Panc1 (cell line): ENCODE measurements at places on chromosomes 11 and 22. TPM values are rescaled to one million over a fixed set of nuclear protein-coding genes. Genes with fewer than 3 reads are reported as not detected.

The CYTH4 gene
- 1.3 TPM for total RNA-seq

DNA sequence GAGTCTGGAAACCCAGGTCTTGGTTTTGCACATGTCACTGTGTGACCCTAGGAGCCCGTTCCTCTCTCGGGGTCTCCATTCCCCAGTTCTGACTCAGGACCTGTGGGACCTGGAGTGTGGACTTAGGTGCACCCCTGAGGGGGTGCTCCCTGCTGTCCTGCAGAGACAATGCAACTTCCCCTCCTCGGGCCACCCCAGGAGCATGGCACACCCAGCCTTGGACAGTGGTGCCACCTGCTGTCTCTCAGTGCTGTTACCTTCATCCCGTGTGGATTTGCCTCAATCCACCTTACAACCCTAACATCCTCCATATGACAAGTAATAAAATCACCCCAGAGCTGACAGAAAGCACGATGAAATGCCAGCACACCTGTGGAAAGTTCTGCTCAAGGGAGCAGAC, 27.5 kb upstream of the CRYBB3 start:
- 0 out of 2 replicates have a peak, but pooled peaks cover 4% of the 10 kb centered on the region for H3K4me1 ChIP-seq
- no peak overlapping the region for H3K27ac ChIP-seq
- no peak overlapping the region for H3K4me3 ChIP-seq
- no peaks in the 10 kb centered on the region; the same call in 1 of the 2 replicates for H3K36me3 ChIP-seq

DNA sequence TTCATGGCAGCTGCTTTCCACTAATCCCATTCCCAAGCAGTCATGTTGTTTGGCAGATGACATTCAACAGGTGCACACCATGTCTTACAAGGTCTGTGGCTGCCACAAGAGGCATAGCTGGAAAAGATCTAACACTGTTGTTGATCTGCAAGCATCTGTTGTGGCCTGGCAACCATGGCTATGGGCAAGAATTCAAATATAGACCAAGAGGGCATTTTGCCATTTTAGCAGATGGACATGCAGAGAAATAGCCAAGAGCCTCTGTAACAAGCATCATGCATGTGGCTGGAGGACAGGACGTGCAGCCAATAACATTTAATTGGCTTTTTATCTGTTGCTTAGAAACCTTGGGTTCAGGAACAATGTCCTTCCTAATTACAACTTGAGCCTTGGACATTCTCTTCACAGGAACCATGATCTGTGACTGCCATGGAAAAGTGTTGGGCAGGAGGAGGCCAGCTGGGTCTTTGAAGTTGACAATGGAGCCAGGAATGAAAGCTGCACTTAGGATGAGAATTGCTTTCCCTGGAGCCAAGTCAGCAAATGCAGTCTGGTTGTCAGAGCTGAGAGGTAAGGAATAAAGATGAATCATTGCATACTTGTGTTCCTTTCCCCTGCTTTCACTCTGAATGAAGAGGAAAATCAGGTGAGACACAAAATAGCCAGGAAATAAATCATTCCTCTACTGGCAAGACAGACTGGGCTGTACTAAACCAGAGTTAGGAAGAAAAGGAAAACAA, 113.6 kb upstream of the ANO5 start:
- no peaks in the 10 kb centered on the region for H3K4me1 ChIP-seq
- H3K36me3 ChIP-seq: no peaks in the 10 kb centered on the region
- DNase-seq: no peak
- no peak overlapping the region for H3K27ac ChIP-seq
- no peak overlapping the region for H3K4me3 ChIP-seq
- H3K27me3 ChIP-seq: no peaks in the 10 kb centered on the region

DNA sequence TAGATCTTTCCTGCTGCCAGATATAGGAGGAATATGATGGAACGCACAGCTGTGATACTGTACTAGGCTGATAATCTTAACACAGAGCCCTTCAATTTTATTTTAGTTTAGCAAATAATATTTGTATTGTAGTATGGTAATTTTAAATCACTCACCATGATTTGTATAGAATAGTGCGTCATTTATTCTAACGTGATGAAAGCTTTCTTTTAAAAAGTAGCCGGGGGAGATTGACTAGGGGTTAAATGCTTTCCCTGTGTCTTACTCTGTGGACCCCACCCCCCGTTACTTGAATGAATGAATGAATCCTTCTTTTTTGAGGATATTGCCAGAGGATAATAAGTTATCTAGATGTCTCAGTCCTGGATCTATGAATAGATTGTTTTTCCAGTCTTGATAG, 72.1 kb downstream of the CECR2 start:
- H3K4me3 ChIP-seq: no peak overlapping the region
- H3K36me3 ChIP-seq: no peaks in the 10 kb centered on the region
- no peaks in the 10 kb centered on the region for H3K27me3 ChIP-seq
- no peak overlapping the region for H3K27ac ChIP-seq

DNA sequence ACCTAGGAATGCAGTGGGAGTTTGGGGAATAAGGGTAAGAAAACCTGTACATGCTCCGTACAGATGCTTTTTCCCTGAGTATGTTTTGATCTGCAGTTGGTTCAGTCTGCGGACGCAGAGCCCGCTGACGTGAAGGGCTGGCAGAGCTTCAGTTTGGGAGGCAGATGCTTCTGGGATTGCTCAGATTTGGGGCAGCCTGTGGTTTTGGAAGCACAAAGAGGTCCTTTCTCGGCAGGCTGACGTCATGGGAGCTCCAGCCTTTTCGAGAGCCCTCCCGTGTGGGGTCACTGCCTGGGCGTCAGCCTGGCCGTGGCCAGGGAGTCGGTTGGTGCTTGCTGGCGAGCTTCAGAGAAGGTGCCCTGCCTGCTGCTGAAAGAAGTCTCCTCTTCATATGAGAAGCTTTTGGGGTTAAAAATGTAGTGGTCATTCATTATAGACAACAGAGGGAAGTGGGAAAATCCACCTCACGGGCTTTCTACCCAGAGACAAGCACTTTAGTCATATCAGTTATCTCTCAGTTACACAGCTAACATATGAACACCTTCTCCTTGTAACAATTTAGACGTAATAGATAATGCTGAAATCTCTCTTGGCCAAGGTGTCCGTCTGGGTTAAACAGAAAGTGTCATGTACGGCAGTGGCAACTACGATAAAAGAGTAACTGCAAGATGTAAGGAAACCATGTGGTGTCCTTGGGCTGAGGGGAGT, 26.8 kb downstream of the TPCN2 start:
- DNase-seq: no peak
- no peak overlapping the region for H3K4me3 ChIP-seq
- H3K27me3 ChIP-seq: no peaks in the 10 kb centered on the region
- H3K27ac ChIP-seq: no peak overlapping the region

The KRTAP5-10 gene
- not detected for total RNA-seq

- DNase-seq: no peak
- H3K27me3 ChIP-seq: no peaks in the 10 kb centered on the region
- no peaks in the 10 kb centered on the region; the same call in 1 of the 2 replicates for H3K4me1 ChIP-seq
- no peak overlapping the region for H3K4me3 ChIP-seq
- H3K27ac ChIP-seq: no peak overlapping the region
These were observed 96.1 kb downstream of the KIF18A start for GRCh38 chr11:28011813-28012212.

The SCO2 gene
- total RNA-seq: 14.2 TPM

DNA sequence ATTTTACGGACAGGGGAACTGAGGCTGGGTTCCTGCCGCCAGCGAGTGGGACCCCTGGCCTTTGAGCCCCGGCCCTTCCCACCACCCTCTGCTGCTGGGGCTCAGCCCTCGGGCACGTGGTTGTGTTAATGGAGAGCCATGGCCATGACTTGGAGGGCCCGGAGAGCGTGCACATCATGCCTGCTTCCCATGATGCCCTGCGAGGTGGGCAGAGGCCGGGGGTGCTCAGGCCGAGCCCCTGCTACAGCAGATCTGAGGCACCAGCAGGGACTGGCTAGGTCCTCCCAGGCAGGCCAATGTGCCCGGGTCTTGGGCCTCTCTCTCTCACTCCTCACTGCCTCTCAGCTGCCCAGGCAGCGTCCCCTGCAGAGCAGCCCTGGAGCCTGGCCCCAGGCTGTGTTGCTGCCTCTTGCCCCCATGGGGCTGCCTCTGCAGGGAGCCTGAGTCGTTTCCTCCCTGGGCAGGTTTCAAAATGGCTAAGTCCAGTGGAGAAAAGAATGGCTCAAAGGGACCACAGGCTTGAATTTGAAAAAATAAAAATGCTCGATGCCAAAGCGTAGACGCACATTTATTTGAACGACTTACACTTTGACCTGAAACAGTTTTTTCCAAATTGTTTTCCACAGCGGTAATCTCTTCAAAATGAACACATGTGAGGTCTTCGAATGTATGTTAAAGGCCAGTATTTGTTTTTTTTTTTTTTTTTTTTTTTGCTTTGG, 72.6 kb upstream of the CLDN5 start:
- H3K36me3 ChIP-seq: no peaks in the 10 kb centered on the region
- H3K27ac ChIP-seq: no peak overlapping the region
- no peaks in the 10 kb centered on the region for H3K27me3 ChIP-seq
- no peak for DNase-seq
- no peaks in the 10 kb centered on the region for H3K4me1 ChIP-seq
- H3K4me3 ChIP-seq: no peak overlapping the region

GRCh38 chr22:33023153-33023827, 34.9 kb downstream of the SYN3 start:
- H3K36me3 ChIP-seq: no peaks in the 10 kb centered on the region
- no peak overlapping the region for H3K4me3 ChIP-seq
- DNase-seq: no peak
- H3K27me3 ChIP-seq: no peaks in the 10 kb centered on the region; the same call in 1 of the 2 replicates
- no peaks in the 10 kb centered on the region for H3K4me1 ChIP-seq

DNA sequence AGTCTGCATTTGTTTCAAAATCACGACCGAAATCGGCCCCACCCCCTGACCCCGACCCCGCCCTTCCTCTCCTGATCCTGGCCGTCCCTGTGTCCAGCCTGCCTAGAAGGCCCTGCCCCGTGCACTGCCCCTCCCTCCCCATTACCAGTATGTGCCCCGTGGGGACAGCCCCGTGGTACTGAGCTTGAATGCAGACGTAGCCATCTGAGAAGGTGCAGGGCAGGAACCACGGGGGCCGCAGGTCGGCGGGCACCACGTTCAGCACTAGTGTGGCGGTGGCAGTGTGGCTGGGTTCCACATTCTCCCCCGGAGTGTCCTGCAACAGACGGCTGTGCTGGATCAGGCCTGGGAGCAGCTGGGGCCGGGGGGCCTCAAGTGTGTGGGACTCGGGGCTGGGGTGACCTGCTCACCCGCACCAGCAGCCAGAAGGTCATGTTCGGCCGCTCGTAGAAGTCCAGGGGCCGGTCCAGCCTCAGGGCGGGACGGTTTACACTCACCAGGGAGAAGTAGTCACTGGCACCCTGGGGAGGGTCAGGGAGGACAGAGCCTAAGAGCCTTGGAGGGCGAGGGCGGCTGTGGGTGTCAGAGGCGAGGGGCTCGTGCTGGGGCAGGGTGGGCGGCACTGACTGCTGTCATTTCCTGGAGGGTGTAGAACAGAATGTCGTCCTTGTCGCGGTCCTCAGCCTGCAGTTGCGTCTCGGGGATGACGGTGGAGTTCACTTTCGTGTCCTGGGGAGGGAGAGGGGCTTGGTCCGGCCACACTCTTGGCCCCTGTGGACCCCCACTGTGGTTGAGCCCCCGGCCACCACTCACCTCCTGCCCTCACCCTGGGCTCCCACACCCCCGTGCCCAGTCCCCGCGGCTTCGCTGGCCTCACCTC, 3.6 kb downstream of the CDHR5 start:
- H3K27ac ChIP-seq: no peak overlapping the region
- no peak for DNase-seq
- H3K4me3 ChIP-seq: no peak overlapping the region
- no peaks in the 10 kb centered on the region for H3K27me3 ChIP-seq
- no peaks in the 10 kb centered on the region for H3K36me3 ChIP-seq

The HBE1 gene
- 3.2 TPM for total RNA-seq

The BDNF gene
- 0.36 TPM for total RNA-seq

GRCh38 chr11:38156495-38157146, 1558.6 kb upstream of the RAG2 start:
- H3K27me3 ChIP-seq: no peaks in the 10 kb centered on the region
- DNase-seq: no peak
- H3K36me3 ChIP-seq: no peaks in the 10 kb centered on the region
- no peak overlapping the region for H3K4me3 ChIP-seq
- no peaks in the 10 kb centered on the region for H3K4me1 ChIP-seq

- no peak overlapping the region for H3K27ac ChIP-seq
- no peaks in the 10 kb centered on the region for H3K36me3 ChIP-seq
- no peaks in the 10 kb centered on the region for H3K27me3 ChIP-seq
- H3K4me1 ChIP-seq: no peaks in the 10 kb centered on the region
These were observed 80.7 kb downstream of the JRKL start for GRCh38 chr11:96470521-96470920.

GRCh38 chr11:128161436-128161835, 425.9 kb downstream of the ETS1 start:
- no peak overlapping the region for H3K4me3 ChIP-seq
- H3K27ac ChIP-seq: no peak overlapping the region
- no peaks in the 10 kb centered on the region for H3K4me1 ChIP-seq
- no peaks in the 10 kb centered on the region for H3K36me3 ChIP-seq
- H3K27me3 ChIP-seq: peaks cover 5% of the 10 kb centered on the region; the same call in 1 of the 2 replicates

DNA sequence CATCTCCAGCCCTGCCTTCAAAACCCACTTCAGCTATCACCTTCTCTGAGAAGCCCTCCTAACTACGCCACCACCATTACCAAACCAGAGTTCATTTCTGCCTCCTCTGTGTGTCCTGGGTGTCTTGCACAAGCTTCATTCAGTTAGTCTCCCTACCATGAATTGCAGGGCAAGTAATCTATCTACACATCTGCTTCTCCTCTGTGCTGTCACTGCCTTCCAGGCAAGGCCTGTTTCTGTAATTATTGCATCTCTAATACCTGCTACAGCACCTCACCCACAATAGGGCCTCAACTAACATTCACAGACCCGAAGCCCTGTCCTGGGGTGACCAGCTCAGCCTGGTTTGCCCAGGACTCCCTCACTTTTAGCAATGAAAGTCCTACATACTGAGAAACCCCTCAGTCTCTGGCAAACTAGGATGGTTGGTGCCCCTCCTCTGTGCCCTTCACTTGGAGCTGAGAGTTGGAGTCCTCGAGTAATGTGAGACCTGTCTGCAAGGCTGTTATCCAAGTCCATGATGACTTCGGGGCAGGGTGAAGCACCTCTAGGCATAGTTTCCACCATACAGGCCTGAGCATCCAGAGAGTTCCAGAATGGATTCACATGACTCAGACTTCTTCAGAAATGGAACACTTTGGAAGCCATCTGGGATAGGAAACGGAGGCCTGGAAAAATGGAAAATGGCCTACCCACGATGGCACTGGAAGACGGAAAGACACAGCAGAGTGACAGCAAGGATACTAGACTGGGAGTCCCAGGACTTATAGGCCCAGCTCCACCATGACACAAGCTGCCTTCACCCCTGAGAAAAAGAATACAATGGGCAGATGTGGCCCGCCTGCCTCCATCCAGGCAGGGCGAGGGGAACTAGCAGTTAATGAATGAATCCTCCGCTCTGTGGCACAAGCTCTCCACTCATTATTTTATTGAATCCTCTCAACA, 269.3 kb downstream of the BUD13 start:
- H3K4me3 ChIP-seq: no peak overlapping the region
- H3K27ac ChIP-seq: no peak overlapping the region
- H3K27me3 ChIP-seq: peaks cover 20% of the 10 kb centered on the region; the same call in 1 of the 2 replicates
- H3K4me1 ChIP-seq: no peaks in the 10 kb centered on the region
- no peak for DNase-seq

GRCh38 chr11:65576867-65577755, 1.3 kb downstream of the EHBP1L1 start:
- peak; percentile 71 for DNase-seq
- peaks cover 39% of the 10 kb centered on the region for H3K4me1 ChIP-seq
- no peaks in the 10 kb centered on the region for H3K27me3 ChIP-seq
- H3K27ac ChIP-seq: peak overlapping the region; percentile 94
- H3K4me3 ChIP-seq: peak overlapping the region; percentile 93
- no peaks in the 10 kb centered on the region; the same call in 1 of the 2 replicates for H3K36me3 ChIP-seq

- H3K27me3 ChIP-seq: no peaks in the 10 kb centered on the region
- no peak overlapping the region for H3K4me3 ChIP-seq
- no peaks in the 10 kb centered on the region for H3K4me1 ChIP-seq
- DNase-seq: no peak
These were observed 174.2 kb upstream of the PDGFD start for GRCh38 chr11:104338186-104338585.

GRCh38 chr11:105911454-105911853, 110.6 kb downstream of the MSANTD4 start:
- no peaks in the 10 kb centered on the region for H3K4me1 ChIP-seq
- no peak overlapping the region for H3K4me3 ChIP-seq
- H3K27me3 ChIP-seq: no peaks in the 10 kb centered on the region
